Endothelial cell of coronary artery (primary cell): ENCODE measurements at places on chromosomes 6 and 20. TPM values are rescaled to one million over a fixed set of nuclear protein-coding genes. Genes with fewer than 3 reads are reported as not detected.

The TOX2 gene
- total RNA-seq = 2.4 and 2.8 TPM in 2 replicates

The SLC24A3 gene
- total RNA-seq = 0.19 TPM in 1 of 2 replicates, not detected in the other

The SIRPD gene
- total RNA-seq = 0.09 TPM in 1 of 2 replicates, not detected in the other

The ARFGEF3 gene
- 1.7 and 4.8 TPM in 2 replicates for total RNA-seq

The SNX3 gene
- 146 and 170 TPM in 2 replicates for total RNA-seq
